Stimulated activated CD8-positive, alpha-beta memory T cell treated with anti-CD3 and anti-CD28 coated beads, Interleukin-7, amount 100 ng/mL, for 48 hours (primary cell): ENCODE measurements at places on chromosomes 12 and 14.

GRCh38 chr14:65686761-65687160 lies 274.2 kb downstream of the FUT8 start:
- DNase-seq, result no peak

- DNase-seq, result no peak
Measured at GRCh38 chr12:64137117-64137516, 85.0 kb downstream of the KICS2 start.

GRCh38 chr14:74882103-74882920 lies 596 bp downstream of the DLST start:
- peak; percentile 8 for DNase-seq

DNA sequence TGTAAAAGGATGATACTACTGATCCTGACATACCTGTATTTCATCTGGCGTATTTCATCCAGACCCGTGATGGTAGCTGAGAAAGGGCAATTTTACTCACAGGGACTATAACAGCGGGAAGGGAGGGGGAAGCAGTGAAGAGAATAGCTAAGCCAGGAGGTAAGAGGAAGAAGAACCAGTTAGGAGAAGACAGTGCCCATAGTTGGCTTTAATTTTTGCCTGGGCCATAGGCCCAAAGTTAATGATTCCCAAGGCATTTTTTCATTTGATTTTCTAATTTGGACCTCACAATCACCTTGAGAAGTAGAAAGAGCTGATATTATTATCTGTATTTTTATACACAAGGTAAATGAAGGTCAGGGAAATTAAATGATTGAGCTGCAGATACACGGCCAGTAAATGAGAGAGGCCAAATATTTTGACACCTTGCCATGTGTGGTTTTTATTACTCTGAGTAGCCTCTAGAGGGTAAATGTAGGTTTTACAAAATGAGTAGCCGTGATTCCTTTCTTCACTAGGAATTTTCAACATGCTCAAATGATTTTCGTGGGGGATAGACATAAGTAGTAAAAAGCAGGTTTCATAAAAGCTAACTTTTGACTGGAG lies 382.2 kb downstream of the FUT8 start:
- DNase-seq, result no peak

- no peak for DNase-seq
Measured at GRCh38 chr12:16352481-16352880, 5.0 kb downstream of the MGST1 start.

DNA sequence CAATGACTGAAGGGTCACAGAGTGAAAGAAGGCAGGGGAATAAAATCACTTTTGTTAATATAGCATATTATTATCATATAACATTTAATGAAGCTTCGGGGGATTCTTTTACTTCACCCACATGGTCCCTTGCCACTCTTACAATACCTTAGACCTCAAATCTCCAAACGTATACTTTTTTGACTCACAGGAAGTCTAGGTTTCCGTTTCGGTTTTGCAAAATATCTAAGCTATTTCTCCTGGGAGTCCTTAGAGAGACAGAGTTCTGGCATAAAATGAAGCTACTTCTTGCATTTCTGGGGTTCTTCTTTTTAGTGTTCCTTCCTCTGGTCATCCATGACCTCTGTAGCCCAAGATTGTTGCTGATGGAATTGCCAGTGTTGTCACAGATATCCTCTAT lies 590.5 kb upstream of the ATP2B1 start:
- DNase-seq, result no peak

DNA sequence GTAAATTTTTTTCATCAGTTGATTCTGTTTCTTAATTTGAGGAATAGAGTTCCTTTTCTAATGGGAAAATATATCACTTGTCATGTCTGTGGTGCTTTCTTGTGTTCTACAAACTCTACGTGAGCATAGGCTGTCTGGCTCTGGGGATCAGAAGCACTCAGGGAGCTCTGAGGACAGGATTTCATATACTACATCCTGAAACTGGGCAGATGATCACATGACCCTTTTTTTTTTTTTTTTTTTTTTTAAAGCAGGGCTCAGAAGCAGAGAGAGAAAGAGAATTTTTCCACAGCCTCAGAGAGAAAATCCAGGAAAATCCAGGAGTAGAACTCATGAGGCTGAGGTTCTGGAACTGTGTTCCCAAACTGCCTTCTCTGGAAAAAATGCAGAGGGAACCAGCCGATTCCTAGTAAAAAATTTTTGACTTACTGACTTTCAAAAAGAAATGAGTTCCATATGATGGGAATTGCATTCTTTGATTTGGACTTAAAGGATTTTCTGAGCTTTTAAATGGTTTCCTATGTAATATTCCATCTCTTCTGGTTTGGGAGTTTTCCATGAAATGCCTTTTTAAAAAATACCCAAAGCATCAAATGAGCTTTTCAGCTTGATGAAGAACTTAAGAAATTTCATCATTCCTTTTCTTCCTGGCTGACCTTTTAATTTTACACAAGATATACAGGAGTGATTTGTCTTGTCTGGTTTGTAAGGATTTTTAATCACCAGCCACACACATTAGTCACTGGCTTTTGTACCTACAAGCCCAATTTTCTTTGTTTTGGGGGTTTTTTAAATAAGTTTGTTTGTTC lies 183.1 kb upstream of the HIF1A start:
- no peak for DNase-seq

GRCh38 chr12:70784042-70784668 lies 136.4 kb downstream of the PTPRR start:
- no peak for DNase-seq

- DNase-seq, result no peak
Measured at GRCh38 chr12:6641131-6641530, 5.4 kb upstream of the LPAR5 start.

DNA sequence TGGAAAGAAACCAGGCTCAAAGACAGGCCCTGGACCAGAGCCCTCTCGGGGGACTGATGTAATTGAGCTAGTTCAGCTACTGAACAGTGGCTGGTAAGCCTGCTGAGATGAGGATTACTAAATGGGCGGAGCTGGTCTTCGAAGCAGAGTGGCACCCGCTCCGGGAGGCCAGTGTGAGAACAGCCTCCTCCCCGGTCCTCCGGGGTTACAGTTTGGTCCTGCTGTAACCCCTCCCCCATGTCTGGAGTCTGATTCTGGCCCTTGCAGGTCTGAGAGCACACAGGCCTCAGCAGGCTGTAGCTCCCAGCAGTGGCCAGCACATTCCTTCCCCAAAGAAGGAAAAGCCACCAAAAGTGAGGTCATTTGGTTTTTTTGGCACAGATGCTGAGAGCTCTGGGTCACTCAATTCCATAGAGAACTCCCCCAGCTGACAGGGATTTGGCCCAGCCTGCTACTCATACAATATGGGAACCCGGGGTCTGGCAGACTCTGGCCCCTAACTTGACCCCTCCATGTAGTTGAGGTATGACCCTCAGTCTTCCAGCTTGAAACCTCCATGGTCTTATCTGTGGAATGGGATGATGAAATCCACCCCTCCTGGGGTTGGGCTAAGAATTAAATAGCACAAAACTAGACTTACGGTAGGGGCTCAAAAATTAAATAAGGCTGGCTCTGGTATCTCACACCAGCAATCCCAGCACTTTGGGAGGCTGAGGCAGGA lies 39.0 kb downstream of the ACTN1 start:
- DNase-seq, result no peak

DNA sequence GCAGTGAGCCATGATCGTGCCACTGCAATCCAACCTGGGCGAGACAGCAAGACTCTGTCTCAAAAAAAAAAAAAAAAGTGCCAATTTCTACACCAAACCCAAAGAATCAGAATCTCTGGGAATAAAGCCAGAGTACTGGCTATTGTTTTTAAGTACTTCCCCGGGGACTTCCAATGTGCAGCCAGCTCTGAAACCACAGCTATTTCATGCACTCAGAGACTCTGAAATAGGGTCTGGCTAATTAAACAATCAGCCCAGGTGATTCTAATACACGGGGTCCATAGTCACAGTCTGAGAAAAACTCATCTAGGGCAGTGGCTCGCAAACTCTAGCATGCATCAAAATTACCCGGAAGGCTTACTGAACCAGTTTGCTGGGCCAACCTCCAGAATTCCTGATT lies 56.3 kb downstream of the SIX6 start:
- no peak for DNase-seq

GRCh38 chr12:89951050-89951693 lies 242.5 kb upstream of the ATP2B1 start:
- peak; percentile 12 for DNase-seq

DNA sequence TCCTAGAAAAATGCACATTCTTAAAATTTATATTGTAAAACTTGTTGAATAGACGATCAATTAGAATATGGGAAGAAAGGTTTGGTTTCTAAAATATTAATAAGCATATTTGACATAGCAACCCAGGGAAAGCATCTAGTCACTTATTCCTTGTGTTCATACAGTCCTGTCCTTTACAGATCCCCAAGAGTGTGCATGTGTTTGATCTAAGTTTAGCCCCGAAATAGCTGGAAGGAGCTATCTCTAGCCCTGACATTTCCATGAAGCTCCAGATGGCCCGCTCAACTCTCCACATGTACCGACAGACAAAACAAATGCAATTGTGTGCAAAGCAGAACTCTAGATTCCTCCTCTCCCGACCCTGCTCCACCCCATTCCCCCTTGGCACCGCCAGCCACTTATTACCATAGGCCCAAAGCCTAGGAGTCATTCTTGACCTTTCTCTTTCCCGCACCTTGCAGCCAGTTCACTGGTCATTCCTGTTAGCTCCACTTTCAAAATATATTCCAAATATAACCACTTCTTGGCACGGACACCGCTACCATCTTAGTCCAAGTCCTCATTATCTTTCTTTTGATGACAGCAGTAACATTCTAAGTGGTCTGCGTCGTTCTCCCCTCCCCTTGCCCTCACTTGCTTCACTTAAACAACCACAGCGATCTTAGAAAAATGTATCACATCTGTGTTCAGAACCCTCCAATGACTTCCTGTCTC lies 45.4 kb upstream of the GZMB start:
- no peak for DNase-seq

GRCh38 chr12:46900734-46901463 lies 75.1 kb upstream of the SLC38A4 start:
- no peak for DNase-seq

GRCh38 chr12:102372087-102372486 lies 108.3 kb downstream of the IGF1 start:
- DNase-seq, result no peak

- no peak for DNase-seq
Measured at GRCh38 chr12:121237415-121237814, 27.5 kb downstream of the P2RX4 start.

DNA sequence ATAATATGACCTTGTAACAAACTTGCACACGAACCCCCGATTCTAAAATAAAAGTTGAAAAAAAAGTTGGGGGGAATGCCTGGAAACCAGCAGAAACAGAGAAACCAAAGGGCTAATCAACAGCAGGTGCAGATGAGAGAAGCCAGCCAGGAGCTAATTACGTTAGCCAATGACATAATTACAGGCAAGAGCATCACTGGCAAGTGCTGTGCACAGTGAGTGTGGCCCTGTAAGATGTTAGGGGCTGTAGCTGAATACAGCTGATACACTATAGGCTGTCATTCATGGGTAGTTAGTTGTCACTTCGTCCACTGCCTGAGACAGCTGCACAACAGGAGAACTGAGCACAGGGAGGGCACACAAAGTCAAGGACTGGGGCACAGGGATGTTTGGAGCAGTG lies 7.3 kb upstream of the FGF23 start:
- no peak for DNase-seq

DNA sequence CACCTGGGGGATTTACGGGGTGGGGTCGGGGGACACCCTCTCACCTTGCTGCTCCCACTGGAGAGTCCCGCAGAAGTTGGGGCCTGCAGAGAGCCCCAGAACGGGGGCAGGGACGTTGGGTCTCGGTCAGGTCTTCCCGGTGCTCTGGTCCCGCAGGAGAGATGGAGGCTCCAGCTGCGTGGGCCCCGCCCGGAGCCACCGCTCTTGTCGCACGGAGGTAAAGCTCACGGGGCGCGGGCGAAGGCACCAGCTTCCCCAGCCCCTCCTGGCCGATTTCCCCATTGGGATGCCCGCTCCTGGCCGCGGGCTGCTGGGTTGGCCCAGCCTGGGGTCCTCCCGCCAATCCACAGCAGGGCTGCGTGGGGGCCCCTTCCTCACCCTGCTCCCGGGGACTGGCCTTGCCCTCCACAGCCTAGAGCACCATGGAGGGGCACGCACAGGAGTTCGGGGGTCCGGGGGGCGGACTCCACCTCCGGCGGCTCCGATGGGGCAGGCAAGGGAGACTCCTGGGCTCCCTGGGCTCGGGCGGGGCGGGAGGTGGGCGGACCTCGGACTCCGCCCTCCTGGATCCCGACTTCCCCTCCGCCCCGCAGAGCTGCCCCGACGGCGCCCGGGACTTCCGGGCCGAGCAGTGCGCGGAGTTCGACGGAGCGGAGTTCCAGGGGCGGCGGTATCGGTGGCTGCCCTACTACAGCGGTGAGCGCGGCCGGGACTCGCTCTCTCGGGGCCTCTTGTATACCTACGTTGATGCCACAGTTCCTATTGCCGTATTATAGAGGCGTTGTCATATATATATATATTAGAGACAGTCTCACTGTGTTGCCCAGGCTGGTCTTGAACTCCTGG lies 8.4 kb downstream of the PAPLN start:
- peak; percentile 17 for DNase-seq

DNA sequence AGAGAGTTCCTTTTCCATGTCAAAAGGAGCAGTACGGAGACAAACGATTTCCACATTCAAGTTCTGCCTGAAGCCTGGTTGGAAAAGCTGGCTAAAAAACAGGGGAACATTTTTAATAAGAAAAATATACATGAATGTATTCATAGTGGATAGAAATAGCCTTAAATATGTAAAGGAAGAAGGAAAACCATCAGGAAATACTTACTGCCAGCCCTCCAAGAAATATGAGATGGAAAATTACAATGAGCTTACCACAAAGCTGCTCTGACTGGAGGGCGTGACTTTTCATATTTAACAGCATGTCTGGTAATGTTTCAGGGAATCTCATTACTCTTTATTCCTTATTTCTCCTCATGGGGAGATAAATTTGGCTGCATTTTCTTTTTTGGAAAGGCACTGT lies 75.9 kb upstream of the ZDHHC17 start:
- DNase-seq, result no peak

GRCh38 chr14:101972126-101972866 lies 7.9 kb downstream of the DYNC1H1 start:
- no peak for DNase-seq

- peak; percentile 71 for DNase-seq
Measured at GRCh38 chr14:59576332-59577294, at the start of gene CCDC175. Gene CCDC175 (minus strand): TSS chr14:59576812. CDS start chr14:59576775, 37 bp downstream.

GRCh38 chr12:52217223-52217622 lies 15.8 kb upstream of the KRT7 start:
- DNase-seq, result no peak

GRCh38 chr12:100528034-100528433 lies 45.5 kb upstream of the GAS2L3 start:
- DNase-seq, result no peak

DNA sequence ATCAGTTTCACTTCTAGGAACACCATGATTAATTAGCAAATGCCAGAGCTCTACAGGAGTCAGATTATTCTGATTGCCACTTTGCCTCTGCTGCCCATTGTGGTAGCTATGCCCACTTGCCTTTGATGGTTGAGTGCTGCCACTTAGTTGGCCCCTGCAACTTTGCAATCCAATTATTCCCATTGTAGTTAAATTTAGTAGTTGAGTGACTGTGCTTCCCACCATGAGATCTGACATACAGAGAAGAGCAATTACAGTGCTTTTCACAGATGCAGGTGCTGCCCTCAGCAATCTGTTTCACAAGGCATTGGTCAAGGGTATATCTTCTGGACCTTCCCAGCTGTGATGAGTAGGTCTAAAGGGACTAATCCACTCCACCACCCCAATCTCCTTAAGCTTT lies 468.4 kb upstream of the RGS6 start:
- DNase-seq, result no peak

GRCh38 chr12:68749861-68750260 lies 3.9 kb downstream of the SLC35E3 start:
- no peak for DNase-seq
